ENCODE measurements at places on chromosomes 13 and 19.

- peak; percentile 56 for DNase-seq
Observed at GRCh38 chr19:19170053-19170872, at the start of gene MEF2B. MEF2B (minus strand) TSS chr19:19170263; CDS start chr19:19150735, 19,528 bp downstream.

DNA sequence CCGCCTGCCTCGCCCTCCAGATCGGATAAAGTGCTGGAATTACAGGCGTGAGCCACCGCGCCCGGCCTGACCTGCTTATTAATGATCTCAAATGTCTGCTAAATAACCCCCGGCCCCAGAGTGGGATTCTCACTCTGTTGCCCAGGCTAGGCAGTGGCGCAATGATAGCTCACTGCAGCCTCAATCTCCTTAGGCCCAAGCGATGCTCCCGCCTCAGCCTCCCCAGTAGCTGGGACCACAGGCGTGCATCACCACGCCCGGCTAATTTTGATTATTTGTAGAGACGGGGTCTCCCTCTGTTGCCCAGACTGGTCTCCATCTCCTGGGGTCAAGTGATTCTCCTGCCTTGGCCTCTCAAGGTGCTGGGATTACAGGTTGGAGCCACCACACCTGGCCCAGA lies 626 bp upstream of the ATP5F1D start:
- no peak for DNase-seq

DNA sequence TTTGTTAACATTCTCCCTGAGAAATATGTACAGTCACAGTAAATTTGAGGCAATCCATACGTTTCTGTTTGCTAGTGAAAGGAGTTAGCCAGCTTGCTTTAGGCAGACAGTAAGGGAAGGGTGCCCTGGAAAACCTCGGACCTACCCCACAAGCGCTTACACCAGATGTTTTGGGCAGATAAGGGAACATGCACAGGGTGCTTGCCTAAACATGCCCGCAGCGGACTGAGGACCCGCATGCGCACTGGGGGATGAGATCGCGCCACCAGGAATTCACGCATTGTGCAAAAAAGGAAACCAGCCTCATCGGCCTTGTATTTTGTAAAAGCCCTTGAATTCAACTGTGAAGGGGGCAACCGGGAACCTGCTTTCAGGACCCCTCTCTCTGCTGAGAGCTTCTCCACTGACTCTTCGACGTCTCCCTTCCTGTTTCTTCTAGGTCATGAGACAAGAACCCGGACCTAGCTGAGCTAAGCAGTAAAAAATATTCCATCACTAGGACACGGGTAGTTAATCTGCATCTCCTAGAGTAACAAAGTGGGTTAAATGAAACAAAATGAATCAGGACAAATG lies 1399.2 kb upstream of the ATXN8OS start:
- DNase-seq = no peak

GRCh38 chr19:56393119-56394012 lies at the start of gene ZNF582:
ZNF582 (minus strand) TSS chr19:56393534; CDS start chr19:56391752, 1,782 bp downstream.
- DNase-seq = peak; percentile 98

DNA sequence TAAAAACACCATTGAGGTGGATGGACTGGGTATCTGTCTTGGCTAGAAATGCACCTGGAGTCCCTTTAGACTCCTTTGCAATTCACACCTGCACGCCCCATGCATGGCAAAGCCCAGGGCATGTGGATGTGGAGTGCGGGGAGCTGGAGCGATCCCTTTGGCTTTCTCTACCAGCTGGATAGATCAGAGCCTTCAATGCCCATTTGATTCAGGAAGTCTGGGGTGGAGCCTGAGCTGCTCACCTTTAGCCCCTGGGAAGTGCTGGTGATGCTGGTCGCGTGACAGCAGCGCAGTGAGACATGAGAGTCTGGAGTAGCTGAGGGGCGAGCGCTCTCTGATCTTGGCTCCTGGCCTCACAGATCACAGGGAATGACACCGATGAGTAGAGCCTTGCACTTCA lies 4.8 kb upstream of the ZNF536 start:
- DNase-seq = no peak

DNA sequence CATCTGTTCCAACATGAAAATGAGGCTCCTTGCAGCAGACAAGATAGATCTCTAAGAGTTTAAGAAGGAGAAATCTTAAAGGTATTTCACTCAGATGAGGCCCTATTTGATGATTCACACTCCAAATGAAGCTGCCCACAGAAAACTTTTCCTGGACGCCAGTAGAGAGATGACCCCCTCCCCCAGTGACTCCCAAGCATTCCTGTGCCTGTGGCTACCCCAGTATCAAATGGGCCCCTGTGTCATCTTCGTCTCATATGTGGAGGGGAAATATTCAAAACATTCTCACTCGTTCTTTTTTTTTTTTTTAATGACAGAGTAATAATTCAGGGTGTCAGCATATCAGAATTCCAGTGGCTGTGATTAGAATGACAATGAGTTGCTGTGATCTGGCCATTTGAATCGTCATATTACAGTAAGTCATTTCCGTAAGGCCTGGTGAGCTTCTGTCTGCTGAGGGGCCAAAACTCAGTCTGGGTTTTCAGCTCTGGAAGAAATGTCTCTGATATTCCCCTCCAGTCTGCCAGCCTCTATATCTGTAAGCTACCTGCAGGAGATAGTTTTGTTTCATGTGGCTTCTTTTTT lies 194.7 kb downstream of the URI1 start:
- peak; percentile 42 for DNase-seq

DNA sequence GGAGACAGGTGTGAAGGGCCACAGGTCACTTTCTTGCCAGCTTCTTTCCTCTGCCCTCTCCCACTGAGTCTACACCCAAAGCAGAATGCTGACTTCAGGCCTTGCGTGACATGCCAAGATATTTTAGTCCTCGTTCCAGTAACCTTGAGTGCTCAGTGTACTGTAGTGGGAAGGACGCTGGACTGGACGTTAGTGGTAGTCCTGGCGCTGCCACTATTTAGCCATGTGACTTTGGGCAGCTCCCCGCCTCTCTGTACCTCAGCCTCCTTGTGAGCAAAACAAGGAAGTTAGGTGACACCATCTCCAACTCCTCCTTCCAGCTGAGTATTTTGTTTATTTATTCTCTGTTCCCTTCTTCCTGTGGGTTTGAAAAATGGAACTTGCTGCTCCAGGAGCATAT lies 86.1 kb downstream of the FRY start:
- DNase-seq = no peak
